ENCODE measurements at places on chromosomes 2 and 18.

- no peak for DNase-seq
Measured at GRCh38 chr18:62876828-62877227, 161.5 kb downstream of the PHLPP1 start.

DNA sequence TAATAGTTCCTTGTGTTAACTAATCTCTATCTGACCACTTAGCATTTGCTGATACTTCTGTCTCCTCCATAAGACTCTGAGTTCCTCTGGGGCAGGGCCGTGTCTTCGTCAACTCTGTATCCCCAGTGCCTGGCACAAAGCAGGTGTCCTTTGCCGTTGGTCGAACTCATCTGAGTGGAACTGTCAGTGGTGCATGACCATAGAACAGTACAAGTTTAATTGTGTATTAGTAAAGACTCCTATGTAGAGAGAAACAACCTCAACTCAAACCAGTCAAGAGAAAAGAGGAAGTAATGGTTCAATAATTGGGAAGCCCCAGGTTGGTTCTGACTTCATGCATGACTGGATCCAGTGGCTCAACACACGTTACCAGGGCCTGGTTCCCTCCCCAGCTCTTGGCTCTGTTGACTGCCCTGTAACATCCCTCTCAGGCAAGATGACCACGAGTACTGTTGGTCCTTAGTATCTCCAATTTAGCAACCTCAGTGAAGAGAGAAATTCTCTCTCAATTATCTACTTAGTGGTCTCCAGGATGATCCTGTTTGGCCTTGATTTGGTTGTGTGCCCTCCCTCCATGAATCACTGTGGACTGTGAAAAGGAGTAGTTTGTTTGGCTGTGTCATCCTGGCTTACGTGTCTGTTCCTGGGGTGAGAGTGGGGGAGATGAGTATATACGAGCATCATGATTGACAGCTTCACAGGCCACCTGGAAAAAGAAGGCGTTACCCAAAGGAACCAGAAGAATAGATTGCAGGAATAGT, 58.5 kb upstream of the MSH6 start:
- no peak for DNase-seq

DNA sequence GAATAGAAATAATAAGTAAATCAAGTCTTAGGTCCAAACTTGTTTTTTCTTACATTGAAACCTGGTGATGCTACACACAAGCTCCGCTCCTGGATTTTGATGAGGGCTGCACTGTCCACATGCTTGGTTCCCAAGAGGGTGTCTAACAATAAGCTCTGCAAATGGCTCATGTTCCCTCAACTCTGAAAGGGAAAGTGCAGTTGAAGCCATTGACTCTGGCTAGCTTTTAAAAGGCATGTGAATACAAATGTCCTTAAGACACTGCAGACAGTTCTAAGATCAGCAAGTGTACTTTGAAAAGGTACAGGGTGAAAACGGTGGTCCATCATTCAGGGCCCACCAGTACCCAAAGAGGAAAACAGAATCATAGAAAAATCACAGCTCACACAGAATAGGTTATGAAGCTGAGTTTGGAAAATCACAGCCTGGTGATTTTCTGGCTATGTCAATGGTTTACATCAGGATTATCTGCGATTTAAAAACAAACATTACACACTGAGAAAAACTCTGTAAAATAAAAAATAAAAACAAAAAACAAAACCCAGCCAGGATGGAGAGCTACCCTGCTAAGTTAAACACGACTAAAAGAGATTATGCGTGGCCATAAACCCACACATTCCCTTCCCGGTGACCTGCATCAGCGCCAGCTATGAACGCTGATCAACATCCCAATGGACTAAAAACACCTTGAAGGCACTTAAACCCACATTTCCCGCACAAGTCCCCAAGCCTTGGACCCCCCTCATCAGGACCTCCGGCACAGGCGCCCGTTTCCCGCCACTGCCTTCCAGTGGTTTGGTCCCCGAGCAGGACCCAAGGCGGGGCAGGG, 554 bp downstream of the PFN4 start:
- no peak for DNase-seq

DNA sequence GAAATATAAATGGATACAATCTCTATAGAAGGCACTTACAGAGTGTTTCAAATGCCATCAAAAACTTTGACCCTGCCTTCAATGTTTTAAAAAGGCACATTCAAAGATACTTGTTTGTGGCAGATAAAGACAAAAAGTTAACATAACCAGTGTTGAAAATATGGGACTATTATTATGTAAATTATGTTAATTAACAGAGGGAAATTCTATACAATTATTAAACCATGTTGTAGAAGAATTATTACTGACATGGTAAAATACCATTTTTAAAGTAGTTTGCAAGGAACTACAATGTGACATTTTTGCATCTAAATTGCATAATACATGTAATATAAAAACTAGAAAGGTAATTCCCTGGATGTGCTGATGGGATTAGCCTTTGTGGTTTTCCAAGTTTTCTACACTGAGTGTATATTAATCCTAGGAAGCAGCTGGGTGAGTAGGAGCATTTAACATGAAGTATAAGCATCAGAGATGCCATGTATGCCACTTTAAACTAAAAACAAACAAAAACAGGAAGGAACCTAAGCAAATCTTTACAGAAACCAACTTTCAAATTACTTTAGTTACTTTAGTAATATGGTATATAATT, 21.7 kb downstream of the MIB1 start:
- no peak for DNase-seq

DNA sequence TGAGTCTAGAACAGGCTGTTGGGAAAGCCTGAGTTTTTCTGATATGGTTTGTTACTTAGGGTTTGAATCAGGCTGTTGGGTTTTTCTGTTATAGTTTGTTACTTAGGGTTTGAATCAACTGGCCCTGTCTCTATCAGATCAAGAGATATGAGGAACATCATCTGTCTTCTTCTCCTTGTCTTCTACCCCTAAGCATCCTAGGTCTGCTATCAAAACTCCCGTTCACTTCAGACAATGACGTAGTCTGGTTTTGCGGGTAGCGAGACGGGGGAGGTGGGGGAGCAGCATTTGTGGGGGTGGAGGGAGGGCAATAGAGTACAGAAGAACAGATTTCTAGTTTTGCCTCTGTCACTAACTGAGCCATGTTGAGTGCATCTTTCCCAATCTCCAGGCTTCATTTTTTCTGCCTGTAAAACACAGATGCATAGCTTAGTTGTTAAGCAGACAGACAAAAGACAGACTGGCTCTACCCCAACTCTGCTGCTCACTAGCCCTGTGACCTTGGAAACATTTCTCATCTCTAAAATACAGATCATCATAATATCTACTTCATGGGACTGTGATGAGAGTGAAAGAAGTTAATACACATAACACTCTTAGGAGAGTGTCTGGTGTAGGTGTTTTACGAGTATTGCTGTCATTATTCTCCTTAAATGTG, 9.1 kb downstream of the TNP1 start:
- DNase-seq: no peak

DNA sequence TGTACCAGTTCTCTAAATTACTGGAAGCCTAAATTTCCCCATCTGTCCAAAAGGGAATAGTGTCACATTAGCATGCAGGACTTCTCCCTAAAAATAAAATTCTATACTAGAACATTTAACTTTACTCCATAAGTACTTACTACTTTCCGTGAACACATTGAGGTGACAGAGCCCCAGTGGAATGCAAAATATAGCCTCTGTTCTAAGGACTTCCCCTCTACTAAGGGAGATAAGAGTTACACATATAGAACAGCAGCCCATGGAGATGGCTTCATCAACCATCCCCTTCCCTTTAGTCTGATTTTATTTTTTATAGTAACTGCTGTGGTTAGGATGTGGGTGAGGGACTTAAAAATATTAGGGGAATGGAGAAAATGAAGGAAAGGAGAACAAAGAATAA, 68.9 kb upstream of the STPG4 start:
- DNase-seq: no peak

DNA sequence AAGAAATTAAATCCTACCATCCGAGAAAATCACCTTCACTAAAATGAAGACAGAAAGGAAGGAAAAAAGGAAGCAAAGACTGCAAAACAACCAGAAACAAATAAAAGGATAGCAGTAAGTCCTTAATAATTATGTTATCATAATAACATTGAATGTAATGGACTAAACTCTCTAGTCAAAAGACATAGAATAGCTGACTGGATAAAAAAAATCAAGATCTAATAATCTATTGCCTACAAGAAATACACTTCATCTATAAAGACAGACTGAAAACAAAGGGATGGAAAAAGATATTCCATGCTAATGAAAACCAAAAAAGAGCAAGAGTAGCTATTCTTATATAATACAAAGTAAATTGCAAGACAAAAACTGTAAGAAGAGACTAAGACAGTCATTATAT, 48.5 kb upstream of the SGPP2 start:
- DNase-seq: no peak

GRCh38 chr18:48983793-48984437, 33.1 kb upstream of the SMAD7 start:
- DNase-seq: no peak

DNA sequence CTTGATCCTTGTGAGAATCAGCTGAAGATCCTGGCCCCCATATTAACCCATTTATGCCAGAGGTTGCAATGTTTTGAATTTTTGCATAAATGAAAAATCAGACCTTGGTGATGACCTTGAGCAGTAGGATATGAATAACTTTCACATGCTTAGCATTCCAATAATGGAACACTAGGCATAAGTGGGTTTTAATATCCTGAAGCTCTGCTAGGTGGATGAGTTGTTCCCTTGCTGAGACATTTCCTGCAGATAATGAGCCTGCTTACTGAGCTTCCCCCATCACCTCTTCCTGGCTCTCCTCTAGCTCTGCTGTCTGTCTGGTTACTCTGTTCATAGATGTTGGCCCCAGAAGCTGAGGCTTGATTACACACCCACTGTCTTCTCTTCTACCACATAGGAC, 25.5 kb upstream of the SEC11C start:
- DNase-seq: no peak

- DNase-seq: no peak
Measured at GRCh38 chr2:156083763-156084493, 248.6 kb downstream of the NR4A2 start.

DNA sequence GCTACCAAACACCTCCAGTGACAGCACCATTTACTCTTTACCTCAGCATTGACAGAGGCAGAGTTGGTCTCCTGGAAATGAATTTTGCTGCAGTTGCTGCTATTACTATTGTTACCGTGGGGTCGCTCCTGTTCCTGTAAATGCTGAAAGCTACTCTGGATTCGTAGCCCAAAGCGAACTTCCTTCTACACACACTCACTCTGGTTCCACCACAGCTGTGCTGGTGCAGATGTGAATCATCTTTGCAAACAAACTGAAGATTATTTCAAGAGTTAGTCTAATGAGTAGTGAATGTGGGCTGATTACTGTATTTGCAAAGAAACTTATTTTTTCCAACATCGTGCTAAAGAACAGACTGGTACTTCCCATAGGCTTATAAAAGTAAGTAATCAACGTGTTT, 304.0 kb downstream of the LPIN1 start:
- no peak for DNase-seq

DNA sequence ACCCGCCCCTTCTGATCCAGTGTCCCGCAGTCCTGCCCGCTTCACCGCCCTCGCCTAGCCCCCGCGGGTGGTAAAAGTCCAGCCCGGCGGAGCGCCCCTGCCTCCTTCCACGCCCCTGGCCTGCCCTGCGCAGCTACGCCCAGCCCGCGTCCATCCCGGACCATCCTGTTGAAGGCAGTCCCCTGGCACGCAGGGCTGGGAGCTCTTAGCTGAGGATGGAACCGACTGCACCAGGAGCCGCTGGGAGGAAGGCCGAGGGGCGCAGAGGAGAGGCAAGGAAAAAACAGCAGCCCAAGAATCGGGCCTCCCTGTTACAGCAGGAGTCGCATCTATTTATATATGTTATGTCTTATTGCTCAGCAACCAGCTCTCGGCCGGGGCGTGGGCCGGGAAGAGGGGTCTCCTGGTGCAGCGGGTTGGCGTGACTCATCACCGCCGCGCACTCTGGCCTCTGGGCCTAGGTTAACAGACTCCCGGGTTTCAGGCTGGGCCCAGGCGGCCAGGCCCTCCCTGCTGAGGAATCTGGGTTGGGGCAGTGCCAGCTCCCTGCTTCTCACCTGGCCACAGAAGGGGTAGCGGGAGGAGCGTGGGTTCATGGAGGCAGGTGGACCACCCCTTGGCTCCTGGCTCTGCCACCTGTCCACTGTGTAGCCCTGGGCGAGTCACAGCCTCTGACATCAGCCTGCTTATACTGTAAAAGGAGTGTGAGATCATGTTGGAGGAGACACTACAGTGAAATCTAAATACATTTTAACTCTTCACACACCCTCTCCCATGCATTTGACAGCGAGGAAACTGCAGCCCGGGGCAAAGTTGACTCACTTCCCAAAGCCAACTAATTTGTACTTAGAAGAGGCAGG, 13.4 kb upstream of the MAP3K2 start:
- DNase-seq: no peak

- no peak for DNase-seq
Measured at GRCh38 chr18:10045296-10045891, 131.6 kb downstream of the VAPA start.

DNA sequence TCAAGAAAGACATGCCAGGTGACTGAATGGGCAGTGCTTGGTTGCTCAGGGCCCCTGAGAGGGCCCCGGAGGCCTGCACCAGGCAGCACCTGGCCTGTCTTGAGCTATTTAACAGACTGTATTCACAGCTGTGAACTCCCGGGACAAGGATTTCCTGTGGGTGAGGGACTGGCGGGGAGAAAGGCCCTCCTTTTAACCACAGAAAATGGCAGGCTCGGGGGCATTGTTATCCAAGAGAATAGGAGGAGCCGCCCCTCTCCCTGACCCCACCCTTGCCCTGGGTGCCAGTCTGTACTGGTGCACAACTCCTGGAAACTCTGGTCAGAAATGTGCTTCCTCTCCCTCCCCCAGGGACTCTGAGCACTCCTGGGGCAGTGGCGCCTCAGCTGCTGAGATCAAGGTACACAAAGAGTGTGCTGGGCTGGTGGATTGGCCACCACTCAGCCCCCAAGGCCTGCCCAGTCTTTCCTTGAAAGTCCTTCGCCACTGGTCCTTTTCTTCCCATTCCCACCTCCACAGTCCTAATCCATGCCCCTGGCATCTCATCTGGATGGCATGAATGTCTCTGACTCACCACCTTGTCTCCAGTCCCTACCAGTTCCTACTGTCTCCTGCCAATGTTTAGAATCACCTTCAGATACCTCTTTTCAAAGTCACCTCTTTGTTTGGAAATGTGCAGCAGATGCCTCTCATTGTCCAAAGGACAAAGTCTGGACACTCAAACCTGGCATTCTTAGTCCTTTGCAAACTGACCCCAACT, 19.6 kb upstream of the EPAS1 start:
- no peak for DNase-seq

GRCh38 chr2:168712053-168712452, 90.4 kb upstream of the NOSTRIN start:
- DNase-seq: no peak

DNA sequence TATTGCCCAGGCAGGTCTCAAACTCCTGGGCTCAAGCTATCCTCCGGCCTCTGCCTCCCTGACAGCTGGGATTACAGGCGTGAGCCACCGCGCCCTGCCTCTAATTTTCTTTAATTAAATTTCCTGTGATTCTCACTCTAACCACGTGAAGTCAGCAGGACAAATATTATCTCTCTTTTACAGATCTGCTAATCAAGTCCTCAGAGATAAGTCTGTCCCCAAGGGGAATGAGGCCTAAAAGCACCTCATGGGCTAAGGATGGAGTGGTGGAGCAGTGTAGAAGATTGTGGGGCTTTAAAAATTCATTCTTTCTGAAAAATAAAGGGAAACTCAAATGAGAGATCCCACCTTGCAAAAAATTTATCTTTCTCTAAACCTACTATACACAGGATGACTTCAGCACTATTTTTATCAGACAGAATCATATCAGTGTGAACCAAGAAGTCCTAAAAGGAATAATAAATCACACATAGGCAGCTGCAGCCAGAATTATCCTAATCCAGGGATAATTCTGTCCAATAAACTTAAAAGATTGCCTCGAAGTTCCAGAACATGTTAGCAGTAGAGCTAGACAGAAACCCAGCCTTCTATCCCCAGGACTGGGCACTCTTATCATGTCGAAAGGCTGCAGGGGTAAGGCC, 38.3 kb upstream of the BMPR2 start:
- DNase-seq: no peak
